ENCODE measurements at places on chromosomes 5 and 9.

GRCh38 chr9:97366476-97366875 is 45.4 kb upstream of the TDRD7 start:
- no peak for DNase-seq

DNA sequence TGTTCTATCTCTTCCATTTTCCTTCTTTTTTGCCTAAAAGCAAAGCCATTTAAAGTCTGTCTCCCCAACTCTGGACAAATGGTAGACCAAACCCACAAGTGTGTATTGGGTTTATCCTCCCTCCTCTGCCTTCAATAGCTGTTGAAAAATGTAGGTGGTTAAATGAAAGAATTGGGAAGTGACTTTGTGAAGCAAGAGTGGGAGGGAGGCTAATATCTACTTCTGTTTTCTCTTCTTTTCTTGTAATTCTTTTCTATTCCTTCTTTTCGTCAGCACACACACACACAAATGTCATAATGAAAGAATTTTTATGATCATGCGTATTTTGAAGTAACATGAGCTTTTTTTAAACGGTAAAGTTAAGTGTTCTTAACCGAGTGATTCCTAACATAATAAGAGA is 3.8 kb downstream of the CCDC152 start:
- no peak for DNase-seq

GRCh38 chr5:132444841-132445639 is 45.5 kb downstream of the IRF1 start:
- DNase-seq, result no peak

- DNase-seq, result no peak
These were observed 8.3 kb upstream of the ENC1 start for GRCh38 chr5:74648835-74649293.
